Epithelial cell of alveolus of lung (primary cell): ENCODE measurements at places on chromosomes 5 and 9. TPM values are rescaled to one million over a fixed set of nuclear protein-coding genes. Genes with fewer than 3 reads are reported as not detected.

Gene C9orf152
- 0.13 and 0.16 TPM in 2 replicates for total RNA-seq

Gene LCN9
- not detected in 2 replicates for total RNA-seq

Gene SCGB3A2
- total RNA-seq = not detected in 2 replicates

Gene SLC23A1
- not detected in 2 replicates for total RNA-seq

Gene AMBP
- total RNA-seq = not detected in 2 replicates

Gene TEK
- 3.0 and 3.7 TPM in 2 replicates for total RNA-seq

Gene GFRA3
- not detected in 2 replicates for total RNA-seq

Gene AGXT2
- total RNA-seq = not detected in 2 replicates
